IMR-90 (cell line): ENCODE measurements at places on chromosomes 7 and 10.
A peak's percentile ranks its signal among the peaks of the same experiment; 100 is the strongest.

DNA sequence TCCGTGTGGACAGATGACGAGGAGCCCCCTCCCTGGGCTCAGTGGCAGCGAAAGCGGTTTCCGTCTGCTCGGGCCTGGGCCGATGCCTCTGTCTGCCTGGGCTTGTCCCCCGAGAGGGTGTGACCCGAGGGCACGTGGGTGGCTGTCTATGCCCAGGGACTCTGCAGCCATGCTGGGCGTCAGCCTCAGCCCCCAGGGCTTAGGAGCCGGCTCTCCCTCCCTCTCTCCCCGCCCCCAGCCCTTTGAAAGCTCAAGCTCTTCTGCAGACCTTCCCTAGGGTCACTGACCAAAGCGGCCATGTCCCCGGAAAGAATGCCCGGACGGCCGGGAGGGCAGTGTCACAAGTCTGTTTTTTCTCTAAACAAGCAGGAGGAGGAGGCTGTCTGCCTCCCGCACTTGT lies 7.1 kb downstream of the MICALL2 start:
- no peak for DNase-seq

DNA sequence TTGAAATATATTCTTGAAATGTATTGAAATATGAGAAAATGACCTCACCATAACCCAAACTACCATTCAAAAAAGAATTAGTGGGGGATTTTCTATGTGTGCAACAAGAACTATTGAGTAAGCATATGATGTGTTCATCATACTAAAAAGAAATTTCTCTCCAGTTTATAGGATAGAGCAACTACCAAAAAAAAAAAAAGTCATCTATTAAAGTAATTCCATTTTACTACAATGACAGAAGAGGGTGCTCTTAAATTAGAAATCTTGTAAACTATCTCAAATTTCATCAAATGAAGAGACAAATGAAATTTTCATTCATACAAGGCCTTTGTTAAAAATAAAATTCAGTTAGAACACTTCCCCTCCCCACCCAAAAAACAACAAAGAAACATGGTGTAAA lies 195.4 kb upstream of the PLXDC2 start:
- DNase-seq: peak; percentile 15

DNA sequence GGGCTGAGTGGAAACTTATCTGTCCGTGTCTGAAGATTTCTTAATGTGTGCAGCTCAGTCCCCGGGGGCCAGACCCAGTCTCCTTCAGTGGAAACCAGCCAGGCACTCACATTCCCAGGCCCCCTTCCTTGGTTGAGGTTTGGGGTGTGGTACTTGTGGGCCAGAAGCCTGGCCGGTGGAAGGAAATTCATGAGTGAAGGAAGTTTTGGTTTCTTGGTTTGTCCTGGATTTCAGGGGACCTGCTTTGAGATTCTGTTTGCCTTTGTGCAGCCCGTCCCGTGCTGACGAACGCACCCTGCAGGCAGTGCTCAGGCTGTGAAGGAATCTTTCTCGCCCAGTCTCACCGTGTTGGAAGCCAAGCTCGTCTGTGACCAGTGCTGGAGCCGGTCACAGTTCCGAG lies 2.9 kb downstream of the INPP5A start:
- peak; percentile 29 for DNase-seq

DNA sequence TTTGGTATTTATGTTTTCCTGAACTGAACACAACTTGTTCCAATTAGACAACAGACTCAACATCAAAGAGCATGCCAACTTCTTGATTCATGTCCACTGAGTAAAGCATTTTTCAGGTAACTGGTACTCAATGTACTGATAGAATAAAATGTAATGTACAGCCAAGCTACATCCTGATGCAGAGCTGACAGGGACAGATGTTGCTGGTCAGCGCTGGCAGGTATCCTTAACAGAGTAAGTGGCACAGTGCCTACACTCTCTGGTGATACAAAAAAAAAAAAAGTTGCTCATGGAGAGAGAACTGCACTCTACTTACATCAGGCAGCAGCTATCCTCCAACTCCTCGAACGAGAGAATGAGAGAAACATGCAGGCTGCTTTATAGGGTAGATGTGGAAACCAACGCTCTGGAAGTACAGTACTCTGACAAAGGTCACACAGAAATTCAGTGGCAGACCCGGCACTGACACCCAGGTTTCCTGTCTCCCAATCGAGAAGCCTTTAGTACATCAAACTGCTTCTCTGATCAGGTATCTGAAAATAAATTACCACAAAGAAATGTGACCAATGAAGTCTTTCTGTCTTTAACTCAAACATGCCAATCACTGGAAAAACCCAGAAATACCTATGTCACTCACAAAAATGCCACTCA lies 4.6 kb downstream of the ITGB1 start:
- no peak for DNase-seq

DNA sequence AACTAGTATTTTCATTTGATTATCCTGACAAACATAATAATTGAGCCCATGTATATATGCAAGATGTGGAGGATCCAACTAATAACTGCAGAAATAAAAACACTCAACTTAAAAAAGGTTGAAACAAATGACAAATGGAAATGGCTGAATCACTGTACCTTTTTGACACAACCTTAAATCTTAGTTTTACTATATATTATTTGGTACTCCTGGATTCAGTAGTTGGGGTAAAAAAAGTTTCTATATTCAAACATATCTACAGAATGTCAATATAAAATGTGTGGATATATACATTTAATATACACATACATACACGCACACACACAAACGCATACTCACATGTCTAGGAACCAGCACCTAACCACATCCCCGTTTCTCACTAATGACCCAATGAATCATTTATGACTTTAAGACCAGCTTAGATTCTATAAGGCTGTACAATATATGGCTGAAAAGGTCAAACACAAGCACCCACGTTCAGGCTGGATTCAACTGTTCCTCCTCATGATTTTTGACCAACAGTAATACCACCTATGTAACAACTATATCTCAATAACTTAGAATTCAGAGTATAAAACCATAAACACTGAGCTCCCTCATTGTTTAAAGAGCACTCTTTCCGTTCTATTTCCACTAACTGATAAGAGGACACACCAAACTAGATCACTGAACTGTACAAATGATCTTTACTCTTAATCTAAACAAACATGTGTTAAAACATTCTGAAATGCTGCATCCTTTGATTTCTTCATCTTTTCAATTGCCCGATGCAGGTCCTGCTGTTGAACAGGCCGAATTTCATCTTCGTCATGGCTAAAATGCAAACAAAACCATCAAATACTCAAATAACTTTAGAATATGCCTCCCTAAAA lies 63.8 kb downstream of the ATAD1 start:
- no peak for DNase-seq

DNA sequence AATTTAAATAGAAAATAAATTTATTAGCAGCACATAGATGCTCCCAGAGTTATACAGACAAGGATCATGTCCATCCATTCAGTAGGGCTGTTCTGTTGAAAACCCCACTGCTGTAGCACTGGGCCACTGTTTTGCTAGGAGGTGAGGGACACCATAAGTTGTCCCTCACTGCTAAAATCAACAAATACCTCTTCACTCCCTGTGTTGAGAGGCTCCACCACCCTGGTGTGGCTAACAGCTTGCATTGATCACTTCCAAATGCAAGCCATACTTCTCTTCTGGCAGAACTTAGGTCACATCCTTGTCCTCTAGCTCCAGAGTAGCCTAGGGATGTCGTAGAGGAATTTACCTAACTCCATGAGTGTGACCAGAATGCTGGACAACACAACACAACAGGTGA lies 55.4 kb downstream of the MDFIC start:
- no peak for DNase-seq

GRCh38 chr10:17693009-17693408 lies 49.1 kb downstream of the STAM start:
- no peak for DNase-seq

- DNase-seq: no peak
Observed at GRCh38 chr10:31475519-31475918, 156.5 kb downstream of the ZEB1 start.

DNA sequence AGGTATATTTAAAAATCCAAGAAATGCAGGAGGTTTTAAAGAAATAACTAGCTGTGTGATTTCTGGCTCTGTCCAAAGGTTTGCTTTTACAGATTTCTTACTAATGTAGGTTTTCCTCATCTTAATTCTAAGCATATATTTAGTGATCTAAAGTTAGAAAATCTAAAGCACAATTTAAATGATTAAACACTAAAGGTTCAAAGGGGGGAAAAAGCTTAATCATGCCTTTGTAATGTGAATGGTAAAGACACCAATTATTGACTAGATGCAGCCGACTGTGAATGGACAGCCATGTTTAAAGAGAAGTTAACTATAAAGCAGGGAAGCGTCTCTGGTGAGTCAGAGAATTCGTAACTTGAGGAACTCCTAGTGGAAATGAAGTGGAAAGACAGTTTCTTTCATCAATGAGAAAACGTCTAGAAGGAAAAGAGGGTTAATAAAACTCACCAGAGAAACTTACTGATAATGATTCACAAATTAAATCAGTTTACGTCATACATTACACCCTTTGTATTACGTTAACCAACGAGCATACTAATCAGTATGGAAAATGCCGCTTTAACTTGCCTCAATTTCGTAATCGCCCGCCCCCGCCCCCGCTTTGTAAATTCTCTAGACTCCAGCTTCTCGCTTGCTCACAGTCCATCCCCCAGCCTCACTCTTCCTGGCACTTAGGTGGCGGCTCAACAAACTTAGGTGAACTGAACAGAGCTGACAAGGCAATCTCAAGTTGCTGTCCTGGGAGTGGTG lies 1.1 kb upstream of the HBP1 start:
- DNase-seq: peak; percentile 90

DNA sequence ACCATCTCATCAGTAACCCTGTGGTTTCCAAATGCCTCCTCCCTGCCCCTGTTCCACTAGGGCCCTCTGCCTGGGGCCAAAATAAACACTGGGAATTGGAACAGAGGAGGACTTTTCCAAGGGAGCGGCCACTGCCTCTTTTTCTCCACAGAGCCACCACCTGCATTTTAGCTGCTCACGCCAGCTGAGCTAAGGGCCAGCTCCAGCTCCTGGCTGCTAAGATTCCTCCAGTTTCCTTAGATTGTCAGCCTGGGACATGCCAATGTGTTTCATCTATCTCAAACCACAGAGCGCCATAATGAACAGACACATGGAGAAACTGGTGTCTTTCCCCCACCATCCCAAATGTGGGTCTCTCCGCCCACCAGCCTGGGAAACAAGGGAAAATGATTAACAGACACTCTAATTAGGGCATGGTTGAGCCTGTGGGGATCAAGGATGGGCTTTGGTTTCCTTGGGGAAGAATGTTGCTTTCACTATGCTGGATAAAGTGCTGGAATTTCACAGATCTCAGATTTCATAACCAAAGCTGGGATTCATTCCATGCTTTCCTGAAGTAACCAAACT lies 52.2 kb downstream of the ASB13 start:
- peak; percentile 60 for DNase-seq

DNA sequence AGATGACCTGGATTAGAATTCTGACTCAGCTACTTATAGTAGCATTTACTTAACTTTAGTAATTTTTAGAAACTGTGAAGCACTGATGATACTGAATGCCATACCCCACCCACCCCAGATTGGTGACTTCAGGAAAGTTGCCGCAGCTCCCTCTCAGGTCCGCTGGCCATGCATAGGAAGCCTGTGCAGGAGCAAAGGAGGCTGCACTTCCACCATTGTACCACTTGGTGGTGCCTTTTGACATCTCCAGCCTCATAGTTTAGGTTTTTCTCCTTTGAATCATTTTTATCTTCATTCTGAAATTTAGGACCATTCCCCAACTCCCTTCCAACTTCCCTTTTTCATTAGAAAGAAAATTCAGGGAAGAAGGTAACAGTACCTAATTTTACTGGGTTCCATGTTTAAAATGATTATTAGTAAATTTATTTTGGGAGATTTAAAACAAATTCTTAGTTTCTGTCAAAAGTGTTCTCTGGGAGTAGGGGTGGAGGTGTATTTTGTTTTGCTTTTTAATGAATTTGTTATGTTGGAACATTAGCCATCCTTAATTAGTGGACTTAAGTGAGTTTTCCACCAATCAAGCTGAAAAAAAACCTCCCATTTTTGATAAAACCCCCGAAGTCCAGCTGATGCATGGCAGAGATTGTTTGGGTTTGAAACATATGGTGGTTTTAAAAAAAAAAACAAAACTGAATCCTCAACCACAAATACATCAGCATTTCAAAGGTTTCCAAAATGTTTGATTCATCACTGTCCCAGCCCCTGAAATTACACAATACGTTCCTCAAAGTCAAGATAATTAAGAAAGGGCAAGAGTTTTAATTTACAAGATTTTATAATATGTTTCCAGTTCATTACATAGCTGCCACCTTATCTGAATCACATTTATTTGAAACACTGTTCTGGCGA lies 109.6 kb downstream of the WNT2 start:
- peak; percentile 75 for DNase-seq

DNA sequence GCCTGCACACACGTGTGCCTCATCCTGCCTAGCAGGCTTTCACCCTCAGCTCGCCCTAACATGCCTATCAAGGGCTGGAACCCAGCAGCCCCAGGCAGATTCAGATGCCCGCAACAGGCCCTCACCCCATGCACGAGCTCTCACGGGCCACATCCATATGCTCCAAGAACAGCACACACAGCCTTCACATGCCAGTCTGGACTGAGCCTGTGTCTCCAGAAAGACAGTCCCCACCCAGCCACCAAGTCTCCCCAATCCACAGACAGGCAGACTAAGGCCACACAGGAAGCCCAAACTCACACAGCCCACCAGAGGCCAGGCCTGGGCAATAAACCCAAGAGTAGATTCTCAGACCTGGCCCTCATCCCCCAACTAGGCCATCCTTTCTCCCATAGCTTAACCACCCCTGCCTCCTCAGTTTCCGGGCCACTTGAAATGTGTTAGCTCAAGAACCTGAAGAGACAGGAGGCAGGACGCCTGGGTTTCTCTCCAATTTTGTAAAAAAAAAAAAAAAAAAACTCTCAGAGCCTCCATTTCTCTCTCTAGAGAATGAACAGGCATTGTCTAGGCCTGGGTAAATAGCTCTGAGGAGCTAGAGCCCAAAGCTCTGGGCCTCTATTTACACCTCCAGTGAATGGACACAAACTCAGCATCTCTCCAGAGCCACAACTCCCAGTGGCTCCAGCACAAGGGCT lies 6.8 kb downstream of the LDB1 start:
- no peak for DNase-seq

- no peak for DNase-seq
Observed at GRCh38 chr7:85341121-85341520, 154.3 kb upstream of the SEMA3D start.

DNA sequence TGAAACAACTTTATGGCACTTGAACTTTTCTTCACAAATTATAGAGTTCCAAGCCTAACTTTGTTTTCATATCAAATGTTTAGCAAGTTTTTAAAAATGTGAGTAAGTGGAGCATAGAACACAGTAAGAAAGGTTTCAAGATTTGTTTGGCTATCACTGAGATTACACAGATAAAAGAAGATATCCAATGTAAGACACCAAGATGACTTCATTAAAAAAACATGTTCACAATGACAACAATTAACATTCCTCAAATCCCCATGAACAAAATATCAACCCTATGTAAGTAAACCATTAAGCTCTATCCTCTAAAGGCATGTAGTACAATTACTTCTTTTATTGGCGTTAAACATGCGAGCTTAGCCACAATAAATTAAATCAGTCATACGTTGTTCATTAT lies 129.7 kb downstream of the RELN start:
- DNase-seq: peak; percentile 35

- no peak for DNase-seq
Observed at GRCh38 chr7:45585628-45586027, 11.5 kb downstream of the ADCY1 start.
